ENCODE measurements at places on chromosomes 11 and 22. TPM values are rescaled to one million over a fixed set of nuclear protein-coding genes. Genes with fewer than 3 reads are reported as not detected.

Gene LYVE1
- not detected for total RNA-seq

Gene HIRA
- total RNA-seq = 14.7 TPM

Gene MRGPRF
- total RNA-seq = not detected

Gene SYCE3
- total RNA-seq = not detected

Gene TPBGL
- not detected for total RNA-seq

Gene PRRG4
- total RNA-seq = 0.21 TPM

Gene OR8D1
- total RNA-seq = not detected

Gene HOATZ
- total RNA-seq = not detected

Gene LMO2
- 10.6 TPM for total RNA-seq

Gene CHRNA10
- total RNA-seq = 0.59 TPM

Gene TMPRSS5
- total RNA-seq = 0.48 TPM

Gene CASP4
- total RNA-seq = 54.0 TPM

Gene APOBEC3G
- total RNA-seq = 3.9 TPM

Gene NRXN2
- 40.8 TPM for total RNA-seq

Gene GDPD4
- total RNA-seq = not detected

Gene DEAF1
- 22.5 TPM for total RNA-seq

Gene ABTB2
- total RNA-seq = 7.0 TPM

Gene OR5B21
- not detected for total RNA-seq

GRCh38 chr11:3200388-3201111, 18.1 kb downstream of the MRGPRG start:
- no peak for DNase-seq

- peak; percentile 91 for DNase-seq
These were observed 1.8 kb downstream of the TMEM86A start for GRCh38 chr11:18700375-18700774.

DNA sequence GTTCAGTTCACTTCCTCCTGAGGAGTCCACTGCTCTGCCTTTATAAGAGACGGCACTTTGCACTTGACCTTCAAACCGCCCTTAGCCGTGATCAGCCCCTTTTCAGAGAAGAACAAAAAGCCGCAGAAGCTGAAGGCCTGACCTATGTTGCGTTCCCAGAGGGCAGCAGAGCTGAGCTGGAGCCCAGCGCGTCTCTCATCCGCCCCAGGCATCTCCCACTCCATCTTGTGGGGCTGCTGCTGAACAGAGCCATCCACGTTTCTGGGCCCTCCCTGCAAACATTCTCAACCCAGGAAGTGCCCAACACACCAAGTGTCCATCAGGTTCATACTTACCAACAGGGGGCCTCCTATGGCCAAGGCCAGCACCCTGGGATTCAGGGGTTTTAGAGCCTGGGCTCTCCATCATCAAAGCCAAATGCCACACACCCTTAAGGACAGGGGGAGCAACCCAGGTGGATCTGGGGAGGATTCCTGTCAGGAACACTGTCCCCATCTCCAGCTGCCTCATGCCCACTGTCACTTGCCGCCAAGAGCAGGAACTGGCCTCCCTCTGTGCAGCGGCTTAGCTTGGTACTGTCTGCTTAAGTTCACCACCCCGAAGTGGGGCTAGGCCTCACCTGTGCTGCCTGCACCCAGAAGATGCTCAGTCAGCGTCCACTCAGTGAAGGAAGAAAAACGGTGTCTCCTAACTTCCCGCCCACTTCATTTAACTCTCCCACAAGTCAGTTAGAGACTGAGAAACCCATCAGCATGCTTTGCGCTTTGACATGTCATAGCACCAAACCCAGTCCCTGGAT, 16.0 kb upstream of the EFCAB6 start:
- no peak for DNase-seq

GRCh38 chr11:60989093-60989650, 17.7 kb downstream of the CD6 start:
- DNase-seq = no peak

GRCh38 chr11:83641511-83641910, 355.3 kb upstream of the CCDC90B start:
- DNase-seq = no peak

GRCh38 chr11:62201376-62201775, 7.1 kb upstream of the SCGB2A1 start:
- DNase-seq = no peak

DNA sequence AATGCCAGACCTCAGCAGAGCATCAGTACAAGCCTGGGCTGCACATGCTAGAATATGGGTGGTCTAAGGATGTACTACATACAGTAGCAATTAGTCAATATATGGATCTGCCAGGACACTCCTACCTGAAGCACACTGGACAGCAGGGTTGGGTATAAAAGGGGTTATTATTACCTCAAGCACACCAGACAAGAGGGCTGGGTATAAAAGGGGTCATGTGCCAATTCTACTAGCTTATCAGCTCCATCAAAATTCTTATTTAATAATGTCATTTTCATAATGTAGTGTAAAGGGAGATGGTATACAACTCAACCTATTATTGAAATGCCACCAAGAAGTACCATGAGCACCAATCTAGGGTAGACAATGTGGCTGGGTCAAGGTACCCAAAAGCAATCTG, 44.7 kb upstream of the PRODH start:
- DNase-seq = no peak

- no peak for DNase-seq
These were observed 97.7 kb downstream of the TP53I11 start for GRCh38 chr11:44852952-44853351.

GRCh38 chr11:1392561-1392960, 2.8 kb downstream of the BRSK2 start:
- no peak for DNase-seq

DNA sequence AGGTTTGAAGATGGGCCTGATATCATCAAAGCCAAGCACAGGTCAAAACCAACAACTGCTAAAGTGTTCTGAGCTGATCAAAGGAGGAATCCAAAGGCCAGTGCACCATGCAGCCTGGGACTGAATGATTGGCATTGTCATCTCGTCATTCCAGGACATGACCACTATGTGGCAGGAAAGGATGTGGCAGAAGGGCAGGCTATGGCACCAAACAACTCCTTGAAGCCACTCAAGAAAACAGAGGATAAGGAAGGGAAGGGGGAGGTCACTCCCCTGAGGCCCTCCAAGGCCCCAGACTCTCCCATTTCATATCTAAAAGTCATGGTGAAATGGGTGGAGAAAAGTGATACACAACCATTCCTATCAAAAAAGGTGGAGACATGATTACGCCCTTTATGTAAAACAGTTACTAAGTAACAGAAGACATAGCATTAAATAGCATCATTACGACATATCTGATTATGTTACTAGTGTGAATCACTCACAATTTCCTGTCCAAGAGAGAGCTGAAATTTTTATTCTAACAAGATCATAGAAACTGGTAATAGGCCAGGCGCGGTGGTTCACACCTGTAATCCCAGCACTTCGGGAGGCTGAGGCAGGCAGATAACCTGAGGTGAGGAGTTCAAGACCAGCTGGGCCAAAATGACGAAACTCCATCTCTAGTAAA, 49.3 kb downstream of the AHNAK start:
- peak; percentile 57 for DNase-seq

GRCh38 chr22:19214078-19214473, 35.5 kb upstream of the SLC25A1 start:
- no peak for DNase-seq

GRCh38 chr11:17343907-17344306, 7.7 kb upstream of the NCR3LG1 start:
- peak; percentile 71 for DNase-seq

DNA sequence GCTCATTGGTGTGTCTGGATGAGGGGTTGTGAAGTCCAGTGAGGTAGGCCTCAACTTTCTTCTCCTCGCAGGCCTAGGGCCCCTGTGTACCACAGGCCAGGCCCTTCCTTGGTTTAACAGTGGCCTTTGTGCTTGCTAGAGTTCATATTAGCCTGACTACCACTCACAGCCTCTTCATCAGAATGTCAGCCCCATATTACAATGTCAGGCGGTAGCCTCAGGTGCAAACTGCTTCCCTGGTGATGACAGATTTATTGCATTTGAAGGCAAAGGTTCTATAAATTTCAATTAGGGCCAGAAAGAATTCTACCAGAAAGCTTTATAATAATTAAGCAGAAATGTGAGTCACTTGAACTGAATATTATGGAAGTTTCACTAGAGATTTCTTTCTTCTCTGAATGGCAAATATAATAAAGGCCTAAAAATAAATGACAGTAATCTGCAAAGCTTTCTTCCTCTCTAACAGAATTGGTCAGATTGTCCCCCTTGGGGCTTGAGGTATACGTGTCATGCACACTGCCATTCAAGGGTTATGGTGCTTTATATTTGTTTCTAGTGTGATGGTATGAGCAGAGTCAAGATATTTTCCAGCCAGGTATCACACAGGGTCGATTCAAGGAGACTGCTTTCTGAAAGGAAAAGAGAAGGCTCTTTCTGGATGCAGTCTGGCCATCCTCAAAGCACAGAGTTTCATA, 210.3 kb downstream of the CWF19L2 start:
- no peak for DNase-seq

- peak; percentile 16 for DNase-seq
These were observed 17.9 kb downstream of the SEC14L3 start for GRCh38 chr22:30453731-30454510.

DNA sequence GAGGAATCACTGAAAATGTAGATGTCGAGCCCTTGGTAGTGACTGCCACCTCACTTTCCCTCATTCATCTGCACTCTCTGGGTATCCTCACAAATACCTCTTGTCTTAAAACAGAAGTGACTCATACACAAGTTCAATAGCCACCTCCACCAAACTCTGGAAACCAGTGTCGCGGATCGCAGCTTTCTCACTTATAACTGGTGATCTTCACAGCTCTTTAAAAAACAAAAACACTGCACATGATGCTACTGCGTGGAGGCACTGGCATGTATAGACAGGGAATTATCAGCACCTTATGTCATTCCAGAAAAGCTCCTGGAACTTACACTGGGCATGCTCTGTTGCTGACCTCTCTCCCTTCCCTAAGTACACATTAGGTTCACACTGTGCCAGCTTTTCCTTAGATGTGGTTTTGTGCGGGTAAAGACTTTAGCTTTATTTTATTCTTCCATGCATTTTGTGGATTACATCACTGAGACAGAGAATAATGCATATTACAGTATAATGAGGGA, 425.5 kb upstream of the CADM1 start:
- DNase-seq = no peak

DNA sequence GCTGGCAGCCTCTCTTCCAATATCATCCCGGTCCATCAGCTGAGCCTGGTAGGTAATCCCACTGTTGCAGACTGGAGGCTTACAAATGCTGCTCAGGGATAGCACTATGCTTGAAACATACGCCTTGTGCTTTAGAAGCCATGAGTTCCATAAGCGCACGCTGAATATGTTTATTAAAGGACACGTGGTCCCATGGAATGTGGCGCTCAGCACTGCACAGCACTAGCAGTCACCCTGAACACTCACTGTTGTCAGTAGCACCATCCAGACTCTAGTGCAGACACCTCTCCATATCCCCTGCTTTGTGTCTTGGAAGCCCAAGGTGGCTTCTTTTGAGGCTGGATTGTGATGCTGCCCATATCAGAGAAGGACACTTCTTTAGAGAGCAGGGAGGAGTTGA, 120.9 kb downstream of the MAML2 start:
- no peak for DNase-seq

- no peak for DNase-seq
These were observed 262.3 kb upstream of the MTNR1B start for GRCh38 chr11:92707173-92707619.

- DNase-seq = no peak
These were observed 102.7 kb downstream of the PHF21B start for GRCh38 chr22:44906999-44907644.

DNA sequence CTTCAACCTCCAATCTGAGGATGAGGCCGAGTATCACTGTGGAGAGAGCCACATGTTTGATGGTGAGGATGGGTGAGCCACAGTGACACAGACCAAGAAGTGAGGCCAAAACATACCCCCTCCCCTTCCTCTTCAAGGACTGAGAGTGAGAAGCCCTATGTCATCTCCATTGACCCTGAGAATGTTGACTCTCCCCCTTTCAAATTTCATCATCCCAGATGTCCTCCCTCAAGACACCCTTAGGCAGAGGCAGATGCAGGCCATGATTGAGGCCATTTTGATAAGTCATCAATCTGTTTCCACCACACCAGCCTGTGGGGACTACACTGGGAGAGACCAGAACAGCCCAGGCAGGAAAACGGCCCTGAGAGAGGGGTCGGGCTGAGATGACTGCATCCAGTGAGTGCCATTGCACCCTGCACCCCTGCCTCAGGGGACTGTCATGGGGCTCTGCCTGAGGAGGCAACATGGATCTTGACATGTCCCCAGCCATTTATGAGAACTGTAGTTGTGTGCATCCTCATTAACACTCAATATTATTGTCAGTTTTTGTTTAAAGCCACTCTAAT, 84.2 kb upstream of the IGLL5 start:
- no peak for DNase-seq

DNA sequence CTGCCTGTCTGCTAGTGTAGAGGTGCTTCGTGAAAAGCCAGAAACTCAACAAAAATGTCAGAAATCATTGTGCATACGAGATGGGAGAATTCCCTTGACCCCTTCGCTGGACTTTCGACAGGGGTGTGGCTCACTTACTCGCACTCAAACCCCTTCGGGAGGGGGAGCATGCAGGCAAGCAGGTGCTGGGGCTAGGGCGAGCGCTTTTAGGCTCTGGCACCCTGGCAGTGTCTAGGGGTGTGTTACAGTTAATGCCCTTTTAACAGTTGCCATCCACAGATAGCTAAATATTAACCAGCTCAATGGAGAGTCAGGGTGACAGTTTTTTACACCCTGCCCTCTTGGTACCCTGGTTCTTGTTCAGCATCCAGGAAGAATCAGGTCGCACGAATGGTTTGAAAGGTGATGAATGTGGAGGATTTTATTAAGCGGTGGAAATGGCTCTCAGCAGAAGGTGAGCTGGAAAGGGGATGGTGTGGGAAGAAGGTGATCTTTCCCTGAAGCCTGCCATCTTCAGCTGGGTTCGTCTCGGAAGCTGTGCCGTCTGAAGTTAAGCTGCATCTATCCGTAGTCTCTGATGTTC, 59.6 kb upstream of the SHANK2 start:
- DNase-seq = no peak

DNA sequence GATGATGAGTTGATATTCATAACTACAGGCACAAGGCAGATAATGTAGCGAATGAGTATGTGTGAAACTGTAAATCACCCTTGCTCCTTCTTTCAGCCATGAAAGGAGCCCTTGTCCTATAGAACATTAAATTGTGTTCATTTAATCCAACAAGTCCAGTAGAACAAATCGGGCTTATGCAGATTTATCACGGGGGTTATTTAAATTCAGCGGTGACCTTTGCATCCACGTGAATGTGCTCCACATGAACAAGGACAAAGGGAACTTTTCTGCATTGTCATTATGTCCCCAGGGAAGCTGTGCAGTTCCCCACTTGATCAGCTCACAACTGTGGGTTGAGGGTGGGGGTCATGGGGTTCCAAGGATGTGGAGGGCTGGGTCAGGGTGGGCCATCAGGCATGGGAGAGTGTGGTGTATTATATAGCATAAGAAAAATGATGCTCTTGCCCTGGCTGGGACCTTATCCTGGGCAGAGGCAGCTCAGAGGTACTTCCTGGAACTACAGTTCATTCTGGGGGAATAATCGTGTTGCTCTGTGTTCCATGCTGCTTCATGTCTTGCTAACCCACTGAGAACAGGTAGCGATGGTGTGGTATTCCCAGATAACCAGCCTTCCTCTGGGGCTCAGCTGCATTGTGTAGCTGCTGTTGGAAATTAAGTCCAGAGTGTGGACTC, 306.6 kb downstream of the FAT3 start:
- DNase-seq = no peak

- DNase-seq = peak; percentile 50
These were observed 27.9 kb upstream of the SLC36A4 start for GRCh38 chr11:93225662-93226061.

- DNase-seq = no peak
These were observed 28.1 kb downstream of the WBP2NL start for GRCh38 chr22:42026705-42027104.

- no peak for DNase-seq
These were observed 600.6 kb upstream of the CHORDC1 start for GRCh38 chr11:90823446-90823845.

- no peak for DNase-seq
These were observed 520.7 kb upstream of the B3GAT1 start for GRCh38 chr11:134932761-134933160.

Data from myocyte (in vitro differentiated cells).